Amniotic stem cell (primary cell): ENCODE measurements at places on chromosomes 11 and 22.

GRCh38 chr11:63993993-63994392 lies 7.8 kb downstream of the OTUB1 start:
- no peak for DNase-seq

- no peak for DNase-seq
Measured at GRCh38 chr11:110355011-110355744, 58.8 kb upstream of the RDX start.

DNA sequence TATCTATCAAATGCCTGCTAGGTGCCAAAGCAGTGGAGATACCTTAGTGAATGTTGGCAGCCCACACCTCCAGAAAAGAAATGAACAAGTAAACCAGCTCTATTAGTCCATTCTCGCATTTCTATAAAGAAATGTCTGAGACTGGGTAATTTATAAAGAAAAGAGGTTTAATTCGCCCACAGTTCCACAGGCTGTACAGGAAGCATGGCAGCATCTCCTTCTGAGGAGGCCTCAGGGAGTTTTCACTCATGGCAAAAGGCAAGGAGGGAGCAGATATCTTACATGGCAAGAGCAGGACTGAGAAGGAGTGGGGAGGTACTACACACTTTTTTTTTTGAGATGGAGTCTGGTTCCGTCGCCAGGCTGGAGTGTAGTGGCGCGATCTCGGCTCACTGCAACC lies 18.7 kb upstream of the ZC3H12C start:
- DNase-seq = no peak

GRCh38 chr11:62439785-62440602 lies 21.2 kb downstream of the SCGB1A1 start:
- no peak for DNase-seq

DNA sequence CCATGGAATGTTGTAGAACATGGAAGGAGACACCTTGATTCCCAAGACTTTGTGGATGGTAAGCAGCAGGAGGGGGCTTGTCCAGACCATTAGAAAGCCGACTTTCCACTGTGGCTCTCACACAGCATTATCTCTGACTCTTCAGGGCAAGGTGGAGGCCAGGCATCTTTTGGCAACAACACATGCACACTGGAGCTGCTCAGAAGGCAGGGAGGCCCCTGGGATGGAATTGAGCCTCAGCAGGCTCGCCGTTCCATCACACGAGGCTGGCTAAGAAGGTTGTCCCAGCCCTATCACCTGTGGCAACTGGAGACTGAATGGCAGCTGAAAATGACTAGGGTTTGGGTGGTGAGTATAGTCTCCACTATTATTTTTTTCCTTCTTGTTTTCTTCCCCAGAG lies 76.3 kb upstream of the TMEM45B start:
- no peak for DNase-seq

DNA sequence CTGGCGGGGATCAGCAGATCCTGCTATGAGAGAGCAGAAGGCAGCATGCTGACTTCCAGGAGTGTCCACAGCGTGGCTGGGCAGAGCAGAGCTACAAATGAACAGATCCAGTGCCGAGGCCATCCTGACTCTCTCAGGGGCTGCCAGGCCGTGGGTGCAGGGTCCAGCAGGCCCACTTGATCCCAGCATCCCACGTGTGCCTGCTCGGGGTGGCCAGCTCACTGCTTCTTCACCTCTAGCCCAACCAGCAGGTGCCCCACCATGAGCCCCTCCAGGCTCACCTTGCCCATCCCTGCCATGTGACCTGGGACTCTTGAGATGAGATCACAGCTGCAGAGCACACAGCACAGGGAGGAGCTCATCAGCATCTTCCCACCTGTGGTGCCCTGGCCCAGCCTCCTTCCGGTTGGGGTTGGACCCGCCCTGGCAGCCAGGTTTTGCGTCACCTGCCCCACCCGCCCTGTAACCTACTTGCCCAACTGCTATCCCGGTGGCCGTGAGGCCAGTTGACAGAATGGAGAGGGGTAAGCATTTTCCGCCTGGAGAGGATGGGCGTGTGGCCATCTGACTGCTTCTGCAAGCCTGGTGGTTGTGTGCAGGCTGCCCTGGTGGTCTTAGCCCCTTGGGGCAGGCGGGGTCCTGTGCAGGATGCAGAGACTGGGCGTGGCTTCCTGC lies 11.0 kb downstream of the TANGO2 start:
- no peak for DNase-seq

- DNase-seq = no peak
Measured at GRCh38 chr22:35378621-35379020, 2.3 kb upstream of the HMOX1 start.

DNA sequence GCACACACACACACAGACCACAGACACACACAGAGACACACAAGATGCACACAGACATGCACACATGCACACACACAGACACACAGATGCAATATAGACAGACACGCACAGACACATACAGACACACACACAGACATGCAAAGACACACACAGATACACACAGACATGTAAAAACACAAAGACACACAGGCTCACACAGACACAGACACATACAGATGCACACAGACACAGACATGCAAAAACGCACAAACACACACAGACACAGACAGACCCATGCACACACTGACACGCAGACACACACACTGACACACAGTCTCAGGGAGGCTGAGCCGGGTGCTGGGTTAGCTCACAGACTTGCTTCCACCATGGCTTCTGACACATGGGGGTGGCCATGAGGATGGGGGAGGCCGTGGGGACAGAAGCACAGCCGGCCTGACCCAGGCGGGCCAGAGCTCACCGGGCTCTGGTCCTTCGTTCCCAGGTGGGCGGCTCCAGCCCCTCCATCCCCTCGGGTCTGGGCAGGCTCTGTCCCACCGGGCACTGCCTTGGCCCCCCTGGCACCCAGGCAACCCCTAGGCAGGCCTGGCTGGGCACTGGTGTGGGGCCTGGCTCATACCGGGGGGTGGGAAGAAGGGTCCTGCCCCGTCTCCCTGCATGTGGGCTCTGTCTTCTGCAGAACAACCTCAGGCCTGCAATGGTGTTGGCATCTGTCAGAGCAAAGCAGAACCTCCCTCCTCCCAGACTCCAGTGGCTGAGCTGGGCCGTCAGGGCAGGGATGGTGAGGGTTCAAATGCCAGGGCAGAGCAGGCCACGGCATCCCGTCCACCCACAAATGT lies 1489.5 kb downstream of the BRD1 start:
- no peak for DNase-seq

DNA sequence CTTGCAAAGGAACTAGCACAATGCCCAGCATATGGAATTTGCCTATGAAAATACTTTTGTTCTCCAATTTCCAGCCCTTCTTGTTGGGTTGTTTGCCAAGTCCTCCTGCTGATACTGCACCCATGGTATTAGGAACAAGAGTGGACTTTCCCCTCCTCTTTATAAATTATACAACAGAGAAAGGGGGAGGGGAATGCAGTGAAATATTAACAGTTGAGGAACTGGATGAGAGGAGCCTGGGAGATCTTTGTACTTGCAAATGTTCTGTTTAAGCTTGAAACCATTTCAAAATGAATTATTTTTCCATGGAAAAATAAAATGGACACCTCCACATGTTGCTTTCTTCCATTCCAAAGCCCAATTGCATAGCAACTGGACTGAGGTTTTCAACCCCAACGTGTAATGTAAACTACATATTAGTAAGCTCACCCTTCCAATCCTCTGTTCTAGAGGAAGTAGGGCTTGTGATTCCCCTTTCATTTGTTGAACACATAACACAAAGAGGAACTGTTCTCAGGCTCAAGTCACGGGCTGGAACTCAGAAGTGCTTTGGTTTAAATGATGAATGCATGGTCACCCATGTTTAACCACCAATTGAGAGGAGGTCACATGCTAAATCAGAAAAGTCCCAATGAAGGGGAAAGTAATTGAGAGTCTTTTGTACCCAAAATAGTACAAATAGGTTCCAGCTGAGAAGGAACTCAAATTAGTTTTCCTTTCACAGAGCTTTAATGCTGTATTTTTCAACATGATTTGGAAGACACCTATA lies 66.2 kb upstream of the ZC3H12C start:
- no peak for DNase-seq

GRCh38 chr22:20395181-20395906 lies 1.4 kb downstream of the ZNF74 start:
- no peak for DNase-seq

GRCh38 chr11:60905551-60906113 lies 753 bp downstream of the PRPF19 start:
- DNase-seq = no peak

GRCh38 chr11:74427384-74427886 lies 29.2 kb upstream of the PGM2L1 start:
- DNase-seq = no peak

GRCh38 chr11:63535734-63536133 lies 874 bp upstream of the PLAAT4 start:
- no peak for DNase-seq

DNA sequence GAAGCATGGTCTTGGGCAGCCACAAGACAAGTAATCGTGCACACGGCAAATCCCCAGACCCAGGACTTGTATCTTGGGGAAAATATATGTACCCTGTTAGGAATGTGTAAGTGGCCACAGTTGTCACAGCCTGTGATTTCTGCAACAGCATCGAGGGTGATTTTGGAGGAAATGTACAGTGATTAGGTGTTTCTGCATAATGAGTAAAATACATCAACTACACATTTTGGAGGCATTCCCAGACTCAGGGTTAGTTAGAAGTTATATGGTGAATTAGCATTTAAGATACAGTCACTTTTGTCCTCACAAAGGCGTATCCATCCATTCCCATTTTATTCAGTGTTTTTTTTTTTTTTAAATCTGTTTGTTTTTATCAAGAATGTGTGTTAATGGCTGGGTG lies 28.4 kb downstream of the SUSD2 start:
- DNase-seq = no peak

DNA sequence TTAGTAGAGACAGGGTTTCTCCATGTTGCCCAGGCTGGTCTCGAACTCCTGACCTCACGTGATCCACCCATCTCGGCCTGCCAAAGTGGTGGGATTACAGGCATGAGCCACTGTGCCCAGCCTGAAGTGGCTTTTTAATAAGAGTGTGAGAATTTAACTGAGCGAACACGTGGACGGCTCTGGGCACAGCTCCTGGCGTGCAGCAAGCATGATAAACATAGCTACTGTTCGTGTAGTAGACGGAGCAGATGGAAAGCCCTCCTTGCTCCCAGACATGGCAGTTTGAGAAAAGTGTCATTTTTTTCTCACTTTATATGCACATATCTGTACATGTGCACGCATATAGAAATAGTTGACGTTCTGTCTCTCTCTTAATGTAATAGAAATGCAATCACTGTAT lies 7.0 kb downstream of the EMID1 start:
- no peak for DNase-seq

- DNase-seq = no peak
Measured at GRCh38 chr11:77071077-77071476, 4.3 kb downstream of the CAPN5 start.

- no peak for DNase-seq
Measured at GRCh38 chr11:99571094-99571493, 550.3 kb downstream of the CNTN5 start.

DNA sequence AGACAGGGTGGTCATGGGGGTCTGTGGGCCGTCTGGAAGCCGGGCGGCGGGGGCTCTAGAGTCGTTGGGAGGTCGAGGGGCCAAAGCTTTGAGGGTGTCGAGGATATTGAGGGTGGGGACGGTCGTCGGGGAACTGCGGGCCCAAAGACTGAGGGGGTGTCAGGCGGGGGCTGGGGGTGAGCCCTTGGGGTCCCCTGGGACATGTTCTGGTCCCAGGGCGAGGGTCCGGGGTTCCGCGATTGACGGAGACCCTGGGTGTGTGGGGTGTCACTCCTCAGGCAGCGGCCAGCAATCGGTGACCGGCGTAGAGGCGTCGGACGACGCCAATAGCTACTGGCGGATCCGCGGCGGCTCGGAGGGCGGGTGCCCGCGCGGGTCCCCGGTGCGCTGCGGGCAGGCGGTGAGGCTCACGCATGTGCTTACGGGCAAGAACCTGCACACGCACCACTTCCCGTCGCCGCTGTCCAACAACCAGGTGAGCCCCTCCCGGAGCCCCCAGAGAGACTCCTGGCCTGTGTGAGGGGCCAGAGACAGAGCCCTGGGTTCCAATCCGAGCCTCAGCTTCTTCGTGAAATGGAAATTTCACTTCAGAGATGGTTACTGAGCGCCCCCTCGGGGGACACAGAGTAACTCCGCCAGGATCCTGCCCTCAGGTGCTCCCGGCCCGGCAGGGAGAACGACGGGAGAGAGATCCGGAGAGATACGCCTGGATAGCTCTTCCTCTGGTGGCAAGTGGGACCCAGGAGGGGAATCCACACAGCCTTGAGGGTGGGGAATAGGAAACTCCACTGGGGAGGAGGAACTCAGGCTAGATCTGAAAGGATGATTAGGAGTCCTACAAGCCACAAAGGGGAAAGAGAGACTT lies 714 bp downstream of the SDF2L1 start:
- DNase-seq = peak; percentile 30

DNA sequence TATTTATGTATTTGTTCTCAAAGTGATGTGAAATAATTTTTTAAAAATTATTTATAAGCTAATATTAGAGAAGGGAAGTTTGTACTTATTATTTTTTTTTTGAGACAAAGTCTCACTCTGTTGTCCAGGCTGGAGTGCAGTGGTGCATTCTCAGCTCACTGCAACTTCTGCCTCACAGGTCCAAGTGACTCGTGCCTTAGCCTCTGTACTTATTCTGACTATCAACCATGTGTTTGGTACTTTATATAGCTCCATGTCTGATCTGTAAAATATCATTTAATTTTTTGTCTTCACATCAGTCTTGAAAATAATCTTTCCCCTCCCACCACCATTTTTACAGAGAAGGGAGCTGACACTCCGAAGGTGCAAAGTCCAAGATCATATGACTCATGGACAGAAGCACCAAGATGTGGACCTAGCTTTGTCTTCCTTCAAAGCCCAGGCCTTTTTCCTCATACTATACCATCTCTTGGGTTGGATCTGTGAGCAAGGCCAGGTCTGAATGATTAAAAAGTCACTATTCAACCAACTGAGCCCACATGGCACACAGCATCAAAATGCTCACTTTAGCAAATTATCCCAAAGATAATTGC lies 32.4 kb upstream of the EED start:
- DNase-seq = no peak

DNA sequence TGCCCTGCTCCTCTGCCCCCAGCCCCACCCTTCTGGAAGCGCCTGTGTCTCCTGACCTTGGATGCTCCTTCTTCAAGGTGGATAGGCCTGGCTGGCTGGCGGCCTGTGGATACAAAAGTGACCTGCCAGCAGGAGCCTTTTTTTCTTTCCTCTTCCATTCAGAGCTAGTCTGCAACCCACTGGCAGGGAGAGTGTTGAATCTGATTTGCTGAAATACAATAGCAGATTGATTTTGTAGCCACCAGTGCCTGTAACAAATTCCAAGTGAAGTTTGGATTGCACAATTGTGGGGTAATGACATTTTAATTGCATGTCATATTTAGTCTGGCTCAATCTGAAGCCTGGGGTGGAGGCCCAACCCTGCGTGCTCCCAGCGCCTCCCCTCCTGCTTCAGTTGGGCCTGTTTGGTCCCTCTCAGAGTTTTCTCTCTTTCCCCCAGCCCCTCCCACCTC lies 97.2 kb downstream of the GRIK4 start:
- no peak for DNase-seq

- DNase-seq = no peak
Measured at GRCh38 chr11:110614031-110614430, 98.2 kb downstream of the ARHGAP20 start.

- DNase-seq = no peak
Measured at GRCh38 chr11:106470230-106470629, 392.8 kb downstream of the AASDHPPT start.
